ENCODE measurements at places on chromosomes 2 and 18.

GRCh38 chr2:133097666-133098065, 427.7 kb upstream of the LYPD1 start:
- no peaks in the 10 kb centered on the region for H3K4me1 ChIP-seq
- DNase-seq: no peak
- no peak overlapping the region for H3K27ac ChIP-seq
- no peak overlapping the region for H3K4me3 ChIP-seq
- H3K27me3 ChIP-seq: no peaks in the 10 kb centered on the region
- H3K36me3 ChIP-seq: no peaks in the 10 kb centered on the region

DNA sequence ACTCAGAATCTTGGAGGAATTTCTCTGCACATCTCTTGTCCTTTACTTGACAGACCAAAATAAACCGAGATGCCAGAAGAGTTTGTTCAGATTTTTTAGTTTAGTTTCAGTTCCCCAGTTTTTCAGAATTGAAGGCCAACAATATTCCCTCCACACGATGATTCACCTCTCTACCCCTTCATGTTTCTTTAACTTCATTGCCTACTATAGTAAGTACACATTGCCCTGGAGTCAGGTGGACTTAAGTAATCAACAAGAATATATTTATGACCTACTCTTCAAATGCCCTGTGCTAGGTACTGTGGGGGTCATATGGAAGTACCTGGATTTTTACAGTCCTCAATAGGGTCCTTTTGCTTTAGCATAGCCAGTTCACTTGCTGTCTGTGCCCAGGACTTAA, 79.6 kb upstream of the CTLA4 start:
- peaks cover 2% of the 10 kb centered on the region for H3K27me3 ChIP-seq

GRCh38 chr2:96762529-96763311, 2.0 kb downstream of the CNNM4 start:
- 0 out of 2 replicates have a peak, but pooled peaks cover 5% of the 10 kb centered on the region for H3K36me3 ChIP-seq
- H3K27ac ChIP-seq: peak overlapping the region; percentile 72
- peaks cover 27% of the 10 kb centered on the region for H3K4me1 ChIP-seq
- H3K4me3 ChIP-seq: peak overlapping the region; percentile 91
- no peak for DNase-seq

DNA sequence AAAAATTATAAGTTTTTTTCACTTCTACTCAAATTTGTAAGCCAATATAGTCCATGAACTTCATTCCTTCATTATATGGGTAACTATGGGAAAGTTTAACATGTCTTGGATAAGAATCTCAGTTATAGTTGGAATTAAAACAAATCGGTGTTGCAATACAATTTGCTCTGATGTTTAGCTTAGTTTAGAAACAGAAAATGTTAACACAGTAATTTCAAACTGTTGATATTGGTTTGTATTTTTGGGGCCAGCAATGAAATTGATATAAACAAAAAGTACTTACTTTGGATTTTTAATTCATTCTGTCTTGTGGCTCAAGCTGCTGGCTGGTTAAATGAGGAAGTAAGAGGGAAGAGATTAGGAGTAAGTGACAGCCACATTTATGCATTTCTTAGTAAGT, 368.5 kb upstream of the NT5C1B start:
- no peaks in the 10 kb centered on the region for H3K4me1 ChIP-seq
- H3K4me3 ChIP-seq: no peak overlapping the region
- DNase-seq: no peak
- H3K27ac ChIP-seq: no peak overlapping the region
- H3K36me3 ChIP-seq: no peaks in the 10 kb centered on the region
- H3K27me3 ChIP-seq: no peaks in the 10 kb centered on the region

DNA sequence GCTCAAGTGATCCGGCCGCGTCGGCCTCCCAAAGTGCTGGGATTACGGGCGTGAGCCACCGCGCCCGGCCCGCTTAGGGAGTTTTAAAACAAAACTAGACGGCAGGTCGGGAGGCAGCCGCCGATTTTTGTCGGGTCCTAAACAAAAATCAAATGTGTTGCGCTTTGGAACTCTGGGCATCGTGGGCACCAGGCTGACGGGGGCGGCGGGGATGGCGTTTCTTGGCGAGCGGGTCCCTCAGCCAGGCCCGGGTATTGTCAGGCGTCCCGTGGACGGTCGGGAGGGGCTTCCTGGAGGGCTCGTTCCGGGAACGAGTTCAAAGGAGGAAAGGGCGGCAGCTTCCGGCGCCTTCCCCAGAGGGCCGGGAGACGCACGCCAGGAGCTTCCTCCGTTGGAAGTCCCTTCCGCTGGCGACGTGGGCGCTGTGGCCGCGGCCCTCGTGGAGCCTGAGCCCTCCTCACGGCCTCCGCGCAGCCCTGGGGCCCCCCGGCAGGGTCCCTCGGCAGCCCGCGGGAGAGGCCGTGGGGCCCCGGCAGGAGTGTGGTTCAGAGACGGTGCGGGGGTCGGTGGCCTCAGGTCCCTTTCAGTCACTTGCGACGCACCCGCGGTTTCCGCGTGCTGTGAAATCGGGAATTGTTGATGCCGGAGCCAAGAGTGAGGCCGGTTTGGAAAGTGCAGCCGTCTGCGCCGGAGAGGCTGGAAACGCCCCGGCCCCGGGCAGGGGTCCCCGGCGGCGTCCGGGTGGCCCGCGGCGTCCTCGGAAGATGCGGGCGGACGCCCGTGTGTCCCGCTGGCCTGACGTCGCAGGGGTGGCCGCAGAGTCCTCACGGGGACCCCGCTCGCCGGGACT, 59.3 kb downstream of the EMILIN2 start:
- DNase-seq: no peak
- H3K4me1 ChIP-seq: no peaks in the 10 kb centered on the region
- peaks cover 2% of the 10 kb centered on the region for H3K36me3 ChIP-seq
- H3K4me3 ChIP-seq: peak overlapping the region; percentile 94

- no peaks in the 10 kb centered on the region for H3K27me3 ChIP-seq
- H3K27ac ChIP-seq: no peak overlapping the region
- no peaks in the 10 kb centered on the region for H3K36me3 ChIP-seq
- no peak for DNase-seq
Measured at GRCh38 chr2:9883897-9884296, 40.6 kb downstream of the TAF1B start.

GRCh38 chr18:23900994-23901393, 113.6 kb upstream of the TTC39C start:
- H3K36me3 ChIP-seq: no peaks in the 10 kb centered on the region
- no peak for DNase-seq
- no peak overlapping the region for H3K27ac ChIP-seq

DNA sequence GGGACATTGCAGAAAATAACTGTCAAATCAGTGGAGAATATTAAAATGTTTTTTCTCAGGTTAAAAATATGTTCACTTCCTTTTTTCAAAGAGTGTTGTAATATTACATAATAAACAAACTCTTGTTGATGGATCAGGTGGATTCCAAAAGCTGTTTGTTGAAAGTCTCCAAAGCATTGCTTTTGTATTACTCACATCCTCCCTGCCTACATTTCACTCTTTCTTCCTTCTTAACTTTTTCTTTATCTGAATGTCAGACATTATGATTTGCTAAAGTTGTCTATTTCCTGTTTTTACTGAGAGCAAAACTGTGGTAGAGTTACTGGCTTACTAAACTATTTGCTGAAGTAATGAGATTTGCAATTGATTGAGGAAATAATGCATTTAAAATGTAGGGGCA, 92.1 kb downstream of the CDH19 start:
- no peaks in the 10 kb centered on the region for H3K36me3 ChIP-seq
- no peaks in the 10 kb centered on the region for H3K27me3 ChIP-seq
- no peak overlapping the region for H3K4me3 ChIP-seq
- no peaks in the 10 kb centered on the region for H3K4me1 ChIP-seq

DNA sequence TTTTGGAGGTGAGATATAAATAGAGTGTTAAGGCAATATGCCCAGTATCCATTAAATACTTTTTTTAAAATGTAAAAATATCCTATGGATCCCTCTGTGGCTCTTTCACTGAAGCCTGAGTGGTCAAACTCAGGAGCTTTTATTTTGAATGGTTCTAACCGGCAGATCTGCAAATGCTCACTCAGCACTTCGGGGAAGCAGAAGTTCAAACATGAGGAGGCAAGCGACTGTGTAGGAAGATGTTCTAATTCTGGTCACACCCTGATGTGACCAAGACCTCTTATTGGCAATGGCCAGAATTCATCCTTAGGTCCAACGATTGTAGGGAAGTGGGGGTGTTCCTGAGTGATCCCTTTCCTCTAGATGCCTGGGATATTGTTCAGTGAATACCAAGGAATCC, 168.8 kb downstream of the CDCA7 start:
- no peaks in the 10 kb centered on the region for H3K4me1 ChIP-seq
- H3K27ac ChIP-seq: no peak overlapping the region
- H3K4me3 ChIP-seq: no peak overlapping the region
- no peaks in the 10 kb centered on the region for H3K27me3 ChIP-seq
- H3K36me3 ChIP-seq: no peaks in the 10 kb centered on the region

DNA sequence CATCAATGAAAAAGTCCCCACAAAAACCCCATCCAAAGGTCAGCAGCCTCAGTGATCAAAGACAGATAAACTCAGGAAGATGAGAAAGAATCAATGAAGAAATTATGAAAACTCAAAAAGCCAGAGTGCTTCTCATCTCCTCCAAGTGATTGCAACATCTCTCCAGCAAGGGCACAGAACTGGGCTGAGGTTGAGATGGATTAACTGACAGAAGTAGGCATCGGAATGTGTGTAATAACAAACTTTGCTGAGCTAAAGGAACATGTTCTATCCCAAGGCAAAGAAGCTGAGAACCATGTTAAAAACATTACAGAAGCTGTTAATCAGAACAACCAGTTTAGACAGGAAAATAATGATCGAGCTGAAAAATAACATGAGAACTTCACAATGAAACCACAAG, 442.8 kb upstream of the SYT4 start:
- H3K4me1 ChIP-seq: no peaks in the 10 kb centered on the region
- DNase-seq: no peak
- no peaks in the 10 kb centered on the region for H3K27me3 ChIP-seq

GRCh38 chr2:221210686-221211085, 361.4 kb downstream of the EPHA4 start:
- no peaks in the 10 kb centered on the region for H3K27me3 ChIP-seq
- no peak overlapping the region for H3K4me3 ChIP-seq
- H3K36me3 ChIP-seq: no peaks in the 10 kb centered on the region
- DNase-seq: no peak
- H3K4me1 ChIP-seq: no peaks in the 10 kb centered on the region
- no peak overlapping the region for H3K27ac ChIP-seq

DNA sequence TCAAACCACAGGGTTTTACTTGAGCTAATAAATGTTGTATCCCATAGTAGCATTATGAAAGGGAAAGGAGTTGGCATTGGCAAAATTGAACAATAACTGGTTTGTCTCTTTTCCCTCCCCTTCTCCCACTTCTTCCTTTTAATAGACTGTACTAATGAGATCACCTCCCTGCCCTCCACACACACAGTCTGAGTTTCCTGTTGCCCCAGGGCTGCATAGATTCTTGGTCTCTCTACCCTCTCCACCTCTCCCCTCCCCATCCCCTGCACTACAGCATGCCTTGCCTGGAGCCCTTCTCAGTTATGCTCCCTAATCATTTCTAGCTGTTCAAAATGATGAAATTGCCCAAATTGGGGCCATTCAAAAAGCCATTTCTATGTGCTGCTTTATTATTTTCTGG, 37.2 kb upstream of the NEMP2 start:
- H3K4me1 ChIP-seq: no peaks in the 10 kb centered on the region
- no peak overlapping the region for H3K27ac ChIP-seq
- no peaks in the 10 kb centered on the region for H3K27me3 ChIP-seq
- H3K36me3 ChIP-seq: no peaks in the 10 kb centered on the region
- no peak for DNase-seq
- no peak overlapping the region for H3K4me3 ChIP-seq

GRCh38 chr2:148875387-148876051, 492 bp downstream of the KIF5C start:
- no peak overlapping the region for H3K27ac ChIP-seq
- H3K27me3 ChIP-seq: peaks cover 10% of the 10 kb centered on the region
- H3K4me3 ChIP-seq: peak overlapping the region; percentile 50
- no peaks in the 10 kb centered on the region for H3K4me1 ChIP-seq
- no peak for DNase-seq

GRCh38 chr2:48400553-48401164, 129.3 kb upstream of the STON1 start:
- no peak overlapping the region for H3K4me3 ChIP-seq
- H3K27ac ChIP-seq: no peak overlapping the region
- H3K27me3 ChIP-seq: no peaks in the 10 kb centered on the region
- H3K36me3 ChIP-seq: no peaks in the 10 kb centered on the region
- no peaks in the 10 kb centered on the region for H3K4me1 ChIP-seq

GRCh38 chr18:13159579-13159978, 59.0 kb upstream of the LDLRAD4 start:
- H3K36me3 ChIP-seq: no peaks in the 10 kb centered on the region
- H3K27ac ChIP-seq: no peak overlapping the region
- no peaks in the 10 kb centered on the region for H3K27me3 ChIP-seq

- H3K27ac ChIP-seq: no peak overlapping the region
- no peak for DNase-seq
Measured at GRCh38 chr2:233173115-233173514, 78.4 kb upstream of the ATG16L1 start.

DNA sequence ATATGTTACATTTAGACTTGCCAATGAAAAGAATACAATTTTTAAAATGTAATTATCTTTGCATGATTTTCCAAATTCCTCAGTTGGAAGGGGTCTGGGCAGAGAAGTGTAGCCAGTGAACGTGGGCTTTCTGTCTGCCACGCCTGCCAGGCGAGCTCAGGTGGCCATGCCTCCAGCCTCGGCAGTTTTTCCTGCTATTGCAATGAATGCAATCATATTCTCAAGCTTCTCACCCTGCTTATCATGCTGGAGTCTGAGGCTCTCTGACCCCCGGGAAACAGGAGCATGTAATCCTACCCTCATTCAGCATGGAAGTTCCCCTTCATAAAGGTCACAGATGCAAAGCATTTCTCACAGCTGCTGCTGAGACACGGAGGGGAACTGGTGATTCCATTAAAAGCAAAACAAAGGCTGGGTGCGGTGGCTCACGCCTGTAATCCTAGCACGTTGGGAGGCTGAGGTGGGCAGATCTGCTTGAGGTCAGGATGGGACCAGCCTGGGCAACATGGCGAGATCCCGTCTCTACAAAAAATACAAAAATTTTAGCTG, 154.8 kb downstream of the MBP start:
- no peak for DNase-seq
- H3K4me1 ChIP-seq: peaks cover 17% of the 10 kb centered on the region
- no peaks in the 10 kb centered on the region for H3K36me3 ChIP-seq
- no peaks in the 10 kb centered on the region for H3K27me3 ChIP-seq
- no peak overlapping the region for H3K4me3 ChIP-seq

DNA sequence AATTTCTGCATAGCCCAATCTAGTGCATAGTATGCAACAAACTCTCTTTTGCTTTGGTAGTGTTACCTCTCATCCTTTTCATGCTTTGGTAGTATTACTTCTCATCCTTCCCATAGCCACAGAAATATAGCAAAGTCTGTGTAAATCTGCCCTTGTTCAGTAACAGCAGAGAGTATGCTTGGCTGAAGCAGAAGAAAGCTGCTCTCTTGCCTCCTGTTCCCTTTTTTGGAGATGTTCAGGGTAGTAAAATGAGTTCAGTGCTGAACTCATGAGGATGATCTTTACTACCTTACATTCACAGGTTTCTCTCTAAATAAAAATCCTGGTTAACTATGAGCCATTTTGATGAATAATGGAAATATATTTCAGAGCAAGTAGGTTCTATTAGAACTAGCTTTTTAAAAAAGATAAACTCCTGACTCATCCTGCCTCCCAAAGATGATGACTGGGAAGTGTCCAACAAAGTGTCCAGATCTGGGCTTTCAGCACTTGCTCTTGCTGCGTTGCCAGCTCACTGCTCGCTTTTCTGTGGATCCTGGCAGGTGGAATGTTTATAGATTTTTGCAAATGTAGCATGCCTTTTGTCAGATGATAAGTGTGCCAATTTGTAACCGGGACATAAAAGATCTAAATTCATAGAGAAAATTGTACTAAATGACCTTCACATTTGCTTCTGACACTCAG, 29.4 kb upstream of the CHMP3 start:
- no peaks in the 10 kb centered on the region for H3K4me1 ChIP-seq
- no peak overlapping the region for H3K27ac ChIP-seq
- no peak overlapping the region for H3K4me3 ChIP-seq
- no peaks in the 10 kb centered on the region for H3K36me3 ChIP-seq
- no peak for DNase-seq
- no peaks in the 10 kb centered on the region for H3K27me3 ChIP-seq

All from GM12878 (cell line).